ENCODE measurements at places on chromosomes 5 and 9. TPM values are rescaled to one million over a fixed set of nuclear protein-coding genes. Genes with fewer than 3 reads are reported as not detected.

ZFP2 gene
- total RNA-seq: 4.9 TPM

KLF4 gene
- 9.2 TPM for total RNA-seq

SEMA4D gene
- 65.3 TPM for total RNA-seq

COL23A1 gene
- 0.36 TPM for total RNA-seq

SLC6A7 gene
- total RNA-seq: not detected

GABBR2 gene
- 0.49 TPM for total RNA-seq

PDE6A gene
- total RNA-seq: not detected

FSD1L gene
- total RNA-seq: 29.5 TPM

DNA sequence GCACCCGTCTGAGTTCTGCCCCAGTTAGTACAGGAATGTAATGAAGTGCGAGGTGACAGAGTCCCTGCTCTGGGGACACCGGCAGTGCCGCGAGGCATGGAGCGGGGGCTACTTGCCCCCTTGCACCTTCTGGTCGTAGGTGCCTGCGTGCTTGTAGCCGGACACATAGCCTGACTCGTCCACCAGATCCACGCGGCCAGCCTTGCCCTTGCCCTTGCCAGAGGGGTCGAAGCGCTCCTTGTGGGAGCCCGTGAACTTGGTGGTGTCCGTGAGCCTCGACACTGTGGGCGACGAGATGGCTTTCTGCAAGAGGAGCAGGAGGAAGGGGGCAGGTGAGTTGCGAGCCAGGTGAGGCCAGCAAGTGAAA, 28.2 kb downstream of the TPPP start:
- no peak for DNase-seq

- no peak for DNase-seq
Observed at GRCh38 chr9:110669433-110669832, 842 bp downstream of the MUSK start.

DNA sequence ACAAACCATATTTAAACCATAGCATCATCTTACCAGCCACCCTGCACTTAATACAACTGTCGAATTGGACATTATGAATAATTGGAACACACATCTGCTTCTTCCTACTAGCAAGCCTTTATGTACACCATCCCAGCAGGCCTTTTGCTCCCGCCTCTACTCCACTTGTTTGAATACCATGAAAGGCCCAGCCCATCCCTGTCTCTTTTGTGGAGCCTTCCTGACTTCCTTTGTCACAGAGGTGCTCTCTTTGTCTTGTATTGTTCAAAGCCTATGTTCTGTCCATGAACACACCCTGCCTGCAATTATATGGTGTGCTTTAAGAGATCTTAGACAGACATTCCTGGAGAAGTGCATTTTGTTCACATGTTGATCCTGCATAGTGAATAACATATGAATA, 465.7 kb downstream of the DIRAS2 start:
- no peak for DNase-seq

DNA sequence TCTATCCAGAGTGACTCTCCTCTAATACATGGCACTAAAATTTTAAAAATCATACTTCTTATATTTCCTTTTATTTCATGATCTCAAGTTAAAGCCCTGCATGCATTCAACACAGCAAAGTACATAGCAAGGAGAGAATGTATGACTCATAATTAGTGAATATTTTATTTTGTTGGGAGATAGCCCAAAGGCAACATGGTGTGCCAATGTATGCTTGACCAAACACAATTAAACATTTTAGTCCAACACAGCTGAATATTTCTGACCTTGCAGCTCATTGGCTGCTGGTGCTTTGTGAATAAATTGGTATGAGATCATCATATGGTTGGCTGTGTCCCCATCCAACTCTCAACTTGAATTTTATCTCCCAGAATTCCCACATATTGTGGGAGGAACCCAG, 103.5 kb downstream of the NPR3 start:
- DNase-seq: no peak

DNA sequence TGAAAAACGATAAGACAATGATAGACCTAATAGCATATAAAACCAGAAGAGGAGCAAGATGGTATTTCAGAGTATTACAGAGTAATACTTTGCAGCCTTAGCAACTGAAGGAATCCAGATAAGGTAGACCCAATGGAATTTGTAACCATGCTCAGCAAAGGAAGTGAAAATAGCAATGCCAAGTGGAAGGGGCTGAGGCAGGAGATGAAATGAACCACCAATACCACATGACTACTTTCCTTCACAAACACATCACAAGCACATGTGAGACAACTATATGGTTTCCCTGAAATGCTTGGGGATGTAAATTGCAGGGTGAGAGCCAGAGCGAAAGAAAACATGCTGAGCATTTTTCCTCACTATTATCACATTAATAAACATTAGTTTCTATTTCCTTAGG, 79.8 kb upstream of the MELK start:
- no peak for DNase-seq

GRCh38 chr5:167378894-167379723, 912.3 kb upstream of the WWC1 start:
- DNase-seq: no peak

GRCh38 chr9:116101516-116101915, 52.1 kb upstream of the PAPPA start:
- no peak for DNase-seq

DNA sequence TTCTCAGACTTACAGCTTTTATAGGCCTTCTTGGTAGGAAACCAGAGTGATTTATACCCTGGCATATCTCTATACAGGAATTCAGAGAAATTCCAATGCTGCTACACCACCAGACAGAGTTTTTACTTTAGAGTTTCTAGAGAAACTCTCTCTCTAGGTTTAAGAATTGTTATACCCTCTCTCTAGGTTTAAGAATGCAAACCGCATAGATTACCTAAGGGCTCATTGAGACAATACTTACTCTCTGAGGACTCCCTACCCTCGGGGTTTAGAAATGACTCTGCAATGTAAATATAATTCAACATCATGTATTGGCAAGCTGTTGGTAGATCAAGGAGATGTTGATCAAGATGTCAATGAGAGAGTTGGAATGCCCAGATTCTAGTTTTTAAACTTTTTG, 15.3 kb upstream of the ELAVL2 start:
- DNase-seq: no peak

GRCh38 chr5:115064380-115064779, 105.3 kb downstream of the TRIM36 start:
- no peak for DNase-seq

DNA sequence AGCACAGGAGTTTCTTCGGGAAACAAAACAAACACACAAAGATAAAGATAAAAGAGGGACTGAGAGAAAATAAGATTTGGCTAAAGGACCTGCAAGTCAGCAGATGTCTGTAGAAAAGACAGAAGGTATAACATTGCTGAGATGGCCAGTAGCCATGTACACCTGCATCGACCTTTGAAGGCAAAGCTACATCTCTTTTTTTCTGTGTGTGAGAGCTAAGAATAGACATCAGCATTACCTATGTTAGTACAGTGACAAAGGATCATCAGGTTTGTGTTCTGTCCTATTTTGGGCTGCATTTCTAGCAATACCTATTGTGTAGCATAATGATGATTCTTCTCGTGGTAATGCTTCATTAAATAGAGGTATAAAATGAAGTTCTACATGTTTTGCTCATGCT, 64.9 kb downstream of the KDM4C start:
- no peak for DNase-seq

GRCh38 chr5:69167493-69167855, 524 bp downstream of the CCNB1 start:
- no peak for DNase-seq

DNA sequence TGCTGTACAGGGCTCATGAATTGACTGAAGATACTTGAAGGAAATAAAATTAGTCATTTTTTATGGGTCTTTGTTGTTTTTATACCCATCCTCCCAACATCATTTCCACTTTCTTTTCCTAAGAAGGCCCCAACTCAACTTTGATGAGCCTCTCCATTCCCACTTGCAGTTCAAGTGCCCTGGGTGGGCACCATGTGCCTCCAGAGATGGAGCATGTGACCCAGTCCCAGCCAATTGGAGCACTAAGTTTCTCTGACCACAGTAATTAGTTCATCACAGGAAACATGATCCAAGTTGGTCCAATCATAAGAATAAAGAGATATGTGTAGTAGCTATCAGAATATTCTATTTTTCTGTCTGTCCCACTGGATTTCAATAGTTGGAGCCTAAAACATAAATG, 46.9 kb downstream of the HTR4 start:
- DNase-seq: no peak

DNA sequence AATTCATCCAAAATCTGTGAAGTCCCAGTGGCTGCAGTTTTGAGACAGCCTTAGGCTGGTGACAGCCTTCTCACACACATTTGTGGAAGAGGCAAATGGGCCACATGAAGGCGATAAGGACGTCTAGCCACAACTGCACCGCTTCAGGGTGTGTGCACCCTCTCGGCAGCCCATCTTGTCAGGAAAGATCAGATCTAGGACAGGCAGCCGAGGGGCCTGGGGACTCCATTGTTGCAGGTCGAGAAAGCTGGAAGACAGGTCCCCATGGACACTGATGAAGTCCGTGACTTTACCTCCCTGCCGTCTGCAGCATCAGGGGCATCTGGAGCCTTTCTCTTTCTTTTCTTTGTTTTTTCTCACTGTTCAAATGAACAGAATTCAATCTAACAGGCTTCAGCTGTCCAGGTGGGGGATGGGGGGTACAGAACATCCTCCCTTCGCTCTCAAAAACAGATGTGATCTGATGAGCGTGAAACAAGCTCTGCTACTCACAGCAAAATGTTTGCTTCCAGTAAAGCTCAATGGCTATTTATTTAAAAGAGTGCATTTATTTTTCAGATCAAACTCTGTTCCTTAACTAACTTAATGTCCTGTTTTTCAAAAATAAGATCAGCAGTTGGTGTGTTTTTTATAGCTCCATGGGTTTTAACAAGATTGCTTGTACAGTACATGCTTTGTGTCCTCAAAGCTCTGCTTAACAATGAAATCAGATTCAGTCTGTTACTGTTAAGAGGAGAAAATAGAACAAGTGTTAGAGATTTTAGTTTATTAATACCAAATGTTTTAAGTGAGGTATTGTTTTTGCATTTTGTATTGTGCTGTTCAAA, 111.8 kb upstream of the OTULINL start:
- DNase-seq: no peak

DNA sequence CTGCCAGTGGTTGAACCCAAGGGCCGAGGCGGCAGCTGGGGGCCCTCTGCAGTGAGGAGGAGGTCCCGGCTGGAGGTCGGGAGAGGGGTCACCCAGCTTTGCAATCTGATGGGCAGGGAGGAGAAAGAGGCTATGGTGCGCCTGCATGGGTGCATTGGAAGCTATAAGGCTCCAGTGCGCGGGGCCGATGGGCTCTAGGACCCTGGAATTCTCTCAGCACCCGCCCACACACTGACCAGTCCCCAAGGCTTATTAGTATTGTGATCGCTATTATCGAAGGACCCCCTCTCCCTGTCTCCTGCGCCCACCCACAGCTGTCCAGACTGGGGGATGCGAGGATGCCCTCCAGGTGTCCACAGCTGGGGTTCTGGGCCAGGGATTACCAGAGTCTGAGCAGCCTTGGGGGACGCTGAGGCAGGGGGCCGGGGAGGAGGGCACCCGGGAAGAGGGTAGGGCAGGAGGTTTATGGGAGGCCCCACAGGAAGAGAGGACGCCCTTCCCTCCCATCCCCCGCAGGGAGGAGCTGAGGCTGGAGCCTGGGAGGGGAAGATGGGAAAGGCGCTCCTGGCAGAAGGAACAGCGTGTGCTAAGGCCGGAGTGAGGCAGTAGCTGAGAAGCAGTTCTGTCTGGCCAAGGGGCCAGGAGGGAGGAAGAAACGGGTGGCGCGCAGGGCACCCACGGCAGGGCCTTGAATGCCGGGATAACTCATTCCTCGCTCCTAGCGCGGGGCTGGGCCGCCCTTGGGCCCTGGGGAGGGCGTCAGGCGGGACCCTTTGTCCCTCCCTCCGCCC, 24.2 kb downstream of the C9orf50 start:
- no peak for DNase-seq
